ENCODE measurements at places on chromosomes 4 and X.

- no peak for DNase-seq
These were observed 1181.1 kb upstream of the PCDH7 start for GRCh38 chr4:29538889-29539646.

- DNase-seq: peak; percentile 48
These were observed 7.2 kb upstream of the IDS start for GRCh38 chrX:149512225-149512885.

- no peak for DNase-seq
These were observed 75.2 kb upstream of the NUDT6 start for GRCh38 chr4:122997463-122998101.

DNA sequence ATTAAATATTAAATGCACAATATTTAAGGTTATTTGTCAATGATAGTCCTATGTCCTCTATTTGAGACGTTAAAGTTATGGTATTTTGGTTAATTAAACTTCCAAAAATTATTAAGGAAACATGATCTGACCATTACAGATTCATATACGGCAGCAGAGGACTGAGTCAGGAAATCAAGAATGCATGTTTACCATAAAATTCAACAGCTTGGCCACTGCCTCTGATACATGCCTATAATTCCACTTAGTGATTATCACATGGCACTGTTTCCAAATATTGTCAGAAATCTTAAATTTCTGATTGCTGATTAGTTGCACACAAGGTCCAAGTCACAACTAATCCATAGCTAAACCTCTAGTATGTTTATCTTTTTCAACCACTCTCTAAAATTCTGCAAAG is 232.2 kb upstream of the UGT8 start:
- DNase-seq: no peak

- DNase-seq: no peak
These were observed 8.1 kb upstream of the TIMP1 start for GRCh38 chrX:47574076-47574546.

GRCh38 chr4:113673450-113673849 is 88.1 kb downstream of the CAMK2D start:
- DNase-seq: no peak

GRCh38 chrX:120377715-120378114 is 15.8 kb downstream of the ATP1B4 start:
- no peak for DNase-seq

- no peak for DNase-seq
These were observed 548.1 kb downstream of the PACRGL start for GRCh38 chr4:21248331-21248730.

GRCh38 chr4:687048-687970 is 1.6 kb downstream of the SLC49A3 start:
- DNase-seq: no peak

- no peak for DNase-seq
These were observed 36.8 kb downstream of the C4orf51 start for GRCh38 chr4:145716661-145717200.

- DNase-seq: peak; percentile 56
These were observed 2.3 kb upstream of the NR3C2 start for GRCh38 chr4:148444296-148445070.

- DNase-seq: no peak
These were observed 67.4 kb downstream of the CHRNA9 start for GRCh38 chr4:40402556-40402955.

DNA sequence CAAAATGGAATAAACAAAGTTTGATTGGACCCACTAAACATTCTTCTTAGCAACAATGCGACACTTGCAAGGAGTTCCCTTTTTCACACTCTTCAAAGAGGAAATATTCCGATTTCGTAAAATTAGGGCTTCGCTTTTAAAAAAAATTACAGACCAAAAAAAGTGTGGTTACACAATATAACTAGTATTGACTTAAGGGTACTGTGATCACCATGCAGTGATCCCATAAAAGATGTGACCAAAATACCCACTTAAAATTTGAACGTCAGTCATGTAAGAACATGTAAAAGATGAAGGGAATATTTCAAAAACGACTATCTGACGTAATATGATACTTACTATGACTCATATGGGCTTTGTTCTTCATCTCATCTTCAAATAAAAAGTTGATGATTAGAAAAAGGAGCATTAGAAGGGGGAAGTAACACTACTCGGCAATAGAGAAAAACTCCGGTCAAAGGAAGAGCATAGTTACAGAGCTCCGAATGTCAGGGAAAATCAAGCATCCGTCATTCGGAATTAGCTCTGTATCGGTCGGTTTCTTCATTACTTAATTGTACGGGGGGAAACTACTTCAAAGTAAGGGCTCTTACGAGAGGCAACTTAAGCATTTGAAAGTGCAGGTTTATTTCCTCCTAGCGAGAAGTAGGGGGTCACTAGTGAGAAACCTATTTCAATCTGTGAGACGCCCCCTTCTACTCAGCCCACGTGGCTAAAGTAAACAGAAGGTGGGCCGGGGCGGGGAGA is 1.3 kb upstream of the TET2 start:
- no peak for DNase-seq

- DNase-seq: no peak
These were observed 221.4 kb downstream of the TACR3 start for GRCh38 chr4:103498161-103499070.

DNA sequence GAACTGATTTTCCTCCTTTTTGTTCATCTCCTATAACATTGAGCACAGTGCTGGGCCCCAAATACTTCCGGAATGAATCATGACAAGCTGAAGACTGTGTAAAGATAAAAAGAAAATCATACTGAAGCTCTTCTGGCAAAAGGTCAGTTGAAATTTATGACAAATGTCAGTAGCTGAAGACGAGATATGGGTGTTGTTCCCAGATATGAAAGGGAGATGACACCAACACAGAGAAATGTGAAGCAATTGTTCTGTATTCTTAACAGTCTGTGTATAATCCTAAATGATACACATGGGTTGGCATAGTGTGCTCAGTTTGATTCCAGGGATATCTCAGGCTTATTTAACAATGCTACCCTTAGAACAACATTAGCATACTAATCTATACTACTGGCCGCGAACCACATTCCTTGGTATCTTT is 170.5 kb upstream of the PITX2 start:
- DNase-seq: no peak

GRCh38 chrX:12548341-12548740 is 242.9 kb upstream of the PRPS2 start:
- no peak for DNase-seq

DNA sequence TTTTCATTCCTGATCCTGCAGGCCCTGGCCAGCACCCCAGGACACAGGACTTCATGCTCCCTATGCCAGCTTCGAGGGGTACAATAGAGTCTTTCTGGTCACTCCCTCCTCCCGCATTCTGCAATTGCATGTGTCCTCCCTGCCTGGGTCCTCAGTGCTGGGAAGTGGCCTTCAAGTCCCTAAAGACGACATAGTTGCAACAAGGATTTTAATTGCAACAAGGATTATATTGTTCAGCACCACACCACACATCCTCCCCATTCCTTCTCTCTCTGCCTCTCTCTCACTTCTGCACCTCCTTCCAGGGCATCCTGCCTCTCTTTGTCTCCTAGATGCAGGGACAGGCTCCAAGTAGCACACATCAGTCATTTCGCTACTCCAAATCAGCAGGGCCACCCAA is 25.5 kb downstream of the SCD5 start:
- no peak for DNase-seq

- DNase-seq: no peak
These were observed 252.6 kb downstream of the PAPSS1 start for GRCh38 chr4:107467461-107467860.

- no peak for DNase-seq
These were observed 21.3 kb downstream of the MAPK10 start for GRCh38 chr4:86338521-86338920.

GRCh38 chr4:126221282-126221681 is 906.5 kb downstream of the FAT4 start:
- DNase-seq: no peak

DNA sequence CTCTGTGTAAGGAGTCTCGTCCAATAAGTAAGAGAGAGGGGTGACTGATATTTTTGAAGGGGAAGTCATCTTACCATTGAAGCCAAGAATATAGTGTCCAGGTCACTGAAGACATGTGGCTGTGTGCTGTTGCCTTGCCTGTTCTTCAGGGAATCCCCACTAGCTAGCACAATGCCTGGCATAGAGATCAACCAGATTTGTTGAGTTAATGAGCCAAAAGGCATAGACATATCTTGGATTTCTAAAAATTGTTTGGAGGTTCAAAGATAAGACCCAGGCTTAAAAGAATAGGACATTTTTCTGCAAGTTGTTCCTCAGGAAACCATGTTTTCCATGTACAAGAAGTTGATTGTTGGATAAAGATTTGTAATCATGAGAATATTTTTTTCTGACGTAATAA is 119.3 kb upstream of the DKK2 start:
- no peak for DNase-seq
